Stomach (tissue), 19 donors: ENCODE measurements at places on chromosomes 5 and 9.

DNA sequence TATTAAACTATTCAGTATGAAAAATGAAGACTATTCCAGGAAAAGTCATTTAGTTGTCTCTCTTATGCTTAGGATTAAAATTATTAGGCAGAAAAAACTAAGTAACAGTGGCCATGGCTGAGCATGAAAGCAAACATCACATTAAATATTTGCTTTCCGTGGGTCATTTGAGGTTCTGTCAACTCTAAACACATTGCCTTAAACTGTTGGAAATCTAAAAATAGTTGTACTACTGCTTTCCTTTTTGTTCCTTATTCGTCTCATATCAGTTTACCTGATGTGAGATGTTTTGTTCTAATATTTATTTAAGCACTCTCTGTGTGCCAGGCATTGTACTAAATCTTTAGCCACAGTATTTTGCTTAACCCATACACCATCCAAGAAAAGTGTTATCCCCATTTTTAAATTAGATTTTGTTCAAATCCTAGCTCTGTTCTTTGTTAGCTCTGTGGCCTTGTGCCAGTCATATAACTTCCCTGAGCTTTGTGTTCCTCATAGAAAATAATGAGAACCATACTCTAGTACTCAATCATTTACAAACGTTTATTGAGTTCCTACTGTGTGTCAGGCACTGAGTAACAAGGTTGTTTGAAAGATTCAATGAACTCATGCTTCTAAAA, 18.7 kb upstream of the ZNF608 start:
- peak; percentile 48 for DNase-seq
- no peak overlapping the region for H3K4me3 ChIP-seq
- H3K27ac ChIP-seq = no peak overlapping the region
- H3K36me3 ChIP-seq = no peaks in the 10 kb centered on the region

DNA sequence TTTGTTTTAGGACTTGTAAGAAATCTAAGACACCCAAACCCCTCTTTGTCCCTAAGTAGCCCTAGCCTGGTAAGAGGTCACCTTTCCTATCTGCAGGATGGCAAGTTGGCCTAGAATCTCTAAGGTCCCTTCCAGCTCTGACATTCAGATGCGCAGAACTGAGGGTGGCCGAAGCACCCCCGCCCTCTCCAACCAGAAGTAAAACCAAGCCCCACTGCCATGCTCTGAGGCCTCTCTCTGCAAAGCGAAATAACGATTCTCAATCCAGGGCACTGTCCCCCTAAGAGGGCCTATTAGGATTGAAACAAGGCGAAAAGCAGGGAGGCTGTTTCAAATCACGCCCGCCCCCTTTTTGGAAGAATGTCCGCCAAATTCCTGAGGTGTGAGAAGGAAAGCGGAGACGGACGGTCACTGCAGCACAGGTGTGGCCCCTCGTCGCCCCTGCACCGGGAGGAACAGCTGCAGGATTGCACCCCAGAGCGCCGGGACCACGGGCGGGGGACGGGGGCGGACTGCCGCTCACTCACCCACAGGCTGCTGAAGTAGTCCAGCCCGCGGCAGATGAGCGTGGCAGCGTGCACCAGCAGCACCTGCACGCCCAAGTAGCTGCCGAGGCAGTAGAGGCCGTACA, 824 bp downstream of the TMEM245 start:
- H3K36me3 ChIP-seq = no peaks in the 10 kb centered on the region
- peak overlapping the region; percentile 93 for H3K27ac ChIP-seq
- no peak for DNase-seq
- peak overlapping the region; percentile 91 for H3K4me3 ChIP-seq
- H3K4me1 ChIP-seq = peaks cover 59% of the 10 kb centered on the region

DNA sequence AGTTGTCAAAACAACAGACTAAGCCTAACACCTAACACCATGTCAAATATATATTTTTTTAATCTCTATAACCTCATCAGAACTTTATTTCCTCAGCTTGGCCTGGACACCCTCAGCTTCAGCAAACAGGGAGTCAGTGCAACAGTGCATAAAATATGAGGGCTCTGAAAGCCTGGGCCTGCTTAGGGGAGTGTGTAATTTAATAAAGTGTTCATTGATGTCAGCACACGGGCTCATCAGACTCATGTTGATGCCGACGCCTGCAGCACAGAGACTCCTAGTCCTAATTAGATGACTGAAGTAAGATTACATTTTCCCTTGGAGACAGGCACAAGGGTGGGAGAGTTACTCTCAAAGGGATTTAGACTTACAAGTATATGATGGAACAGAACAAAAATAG, 37.8 kb downstream of the CDH10 start:
- H3K4me3 ChIP-seq = no peak overlapping the region
- H3K36me3 ChIP-seq = no peaks in the 10 kb centered on the region
- no peak overlapping the region for H3K27ac ChIP-seq
- DNase-seq = no peak
- no peaks in the 10 kb centered on the region for H3K4me1 ChIP-seq

DNA sequence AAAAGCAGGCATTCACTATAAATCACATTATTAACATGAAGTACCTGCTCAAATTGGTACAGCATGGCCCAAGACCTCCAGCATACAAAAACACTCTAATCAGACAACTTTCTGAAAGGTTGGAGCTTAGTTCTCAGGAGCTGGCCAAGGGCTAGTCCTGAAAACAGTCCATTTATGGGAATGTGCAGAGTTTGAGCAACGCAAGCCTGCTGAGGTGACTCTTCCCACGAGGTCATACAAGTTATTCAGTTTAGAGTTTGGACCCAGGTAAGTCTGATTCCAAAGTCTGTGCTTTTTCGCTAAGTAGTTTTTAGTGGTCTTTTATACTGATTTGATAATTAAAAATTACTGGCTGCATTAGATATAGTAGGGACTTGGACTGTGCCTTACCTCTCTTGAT, 52.6 kb downstream of the AP3S1 start:
- no peaks in the 10 kb centered on the region for H3K27me3 ChIP-seq
- DNase-seq = no peak
- H3K27ac ChIP-seq = no peak overlapping the region

DNA sequence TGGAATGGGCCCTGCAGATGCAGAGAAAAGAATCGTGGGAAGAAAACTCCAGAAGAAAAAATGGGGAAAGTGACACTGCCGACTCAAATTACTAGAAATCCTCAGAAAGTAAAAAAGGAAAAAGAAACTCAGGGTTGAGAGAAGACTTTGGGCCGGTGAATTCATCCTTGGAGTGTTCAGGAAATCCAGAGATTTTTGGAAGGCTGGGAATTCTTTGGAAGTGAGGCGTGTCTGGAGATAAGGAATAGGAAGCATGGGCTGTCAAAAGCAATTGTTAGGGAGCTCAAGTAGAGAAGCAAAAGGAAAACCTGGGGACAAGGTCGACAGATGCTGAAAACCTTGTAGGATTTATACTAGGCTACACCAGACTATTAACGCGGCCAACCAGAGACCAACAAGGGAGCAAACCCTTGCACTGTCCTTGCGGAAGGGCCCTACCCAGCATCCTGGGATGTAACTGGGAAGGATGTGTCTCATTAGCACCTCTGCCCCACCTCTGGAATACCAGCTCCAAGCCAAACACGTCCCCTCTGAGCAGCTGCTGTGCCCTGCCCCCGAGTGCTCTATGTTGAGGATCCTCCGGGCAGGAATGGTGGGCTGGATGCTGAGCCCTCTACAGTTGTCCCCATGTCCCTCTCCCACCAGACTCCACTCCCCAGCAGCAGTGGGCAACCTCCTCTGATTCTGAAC, 11.6 kb downstream of the DAB2IP start:
- no peak overlapping the region for H3K4me3 ChIP-seq
- peak overlapping the region; percentile 32 for H3K27ac ChIP-seq
- H3K36me3 ChIP-seq = no peaks in the 10 kb centered on the region

DNA sequence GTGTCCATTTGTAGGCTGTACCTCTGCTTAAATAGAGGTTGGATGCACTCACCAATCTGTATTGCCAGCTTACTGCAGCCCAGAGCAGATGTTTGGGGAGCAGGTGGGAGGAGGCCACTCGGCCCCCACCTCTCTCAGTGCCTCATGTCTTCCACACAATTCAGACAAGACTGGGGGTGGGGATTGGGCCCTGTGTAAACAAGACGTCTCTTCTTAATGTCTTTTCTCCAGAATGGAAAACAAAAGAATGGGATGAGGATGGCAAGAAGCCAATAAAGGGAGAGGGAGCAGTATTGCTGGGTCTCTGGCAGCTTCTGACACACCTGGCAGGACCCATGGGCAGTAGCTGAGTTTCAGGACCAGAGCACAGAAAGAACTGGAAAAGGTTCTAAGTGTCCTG, 64.9 kb downstream of the SIL1 start:
- no peaks in the 10 kb centered on the region for H3K36me3 ChIP-seq
- DNase-seq = peak; percentile 20
- no peak overlapping the region for H3K27ac ChIP-seq
- H3K27me3 ChIP-seq = no peaks in the 10 kb centered on the region

DNA sequence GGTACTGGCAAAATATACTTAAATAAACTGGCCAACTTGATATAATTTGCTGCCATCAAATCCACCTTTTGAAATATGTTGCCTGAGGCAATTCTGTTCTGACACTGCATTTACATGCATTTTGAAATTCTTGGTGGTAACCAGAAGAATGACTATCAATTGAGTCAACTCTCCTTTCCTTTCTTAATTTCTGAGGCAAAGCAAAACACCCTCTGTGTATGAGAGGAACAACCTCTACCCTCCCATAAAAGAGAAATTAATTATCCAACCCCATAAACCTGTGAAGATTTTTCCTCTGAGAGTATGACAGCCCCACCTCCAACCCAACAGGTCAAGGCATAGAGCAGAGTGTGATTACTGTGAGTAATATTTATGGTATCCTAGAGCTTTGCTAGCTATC, 286.8 kb downstream of the NR2F1-AS1 start:
- no peaks in the 10 kb centered on the region for H3K36me3 ChIP-seq
- no peak overlapping the region for H3K27ac ChIP-seq
- no peak for DNase-seq
- no peaks in the 10 kb centered on the region for H3K4me1 ChIP-seq

DNA sequence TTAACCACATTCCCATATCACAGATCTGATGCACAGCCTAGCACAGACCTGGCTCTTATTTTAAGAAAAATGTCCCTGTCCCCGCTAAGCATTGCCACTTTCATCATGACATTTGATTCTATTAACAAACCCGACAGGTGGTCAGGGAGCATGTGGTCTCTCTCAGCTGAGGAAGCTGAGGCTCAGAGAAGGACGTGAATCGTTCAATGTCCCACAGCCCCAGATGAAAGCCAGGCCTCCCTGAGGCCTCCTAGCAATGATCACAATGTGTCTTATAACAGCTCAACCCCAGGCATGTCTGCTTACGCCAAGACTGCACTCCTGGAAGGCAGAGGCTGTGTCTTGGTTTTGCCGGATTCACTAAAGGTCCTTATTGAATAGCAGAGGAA, 10.4 kb upstream of the CRB2 start:
- H3K4me1 ChIP-seq = peaks cover 10% of the 10 kb centered on the region
- peaks cover 10% of the 10 kb centered on the region for H3K27me3 ChIP-seq
- no peaks in the 10 kb centered on the region for H3K36me3 ChIP-seq
- peak; percentile 66 for DNase-seq
- no peak overlapping the region for H3K4me3 ChIP-seq
- H3K27ac ChIP-seq = no peak overlapping the region

GRCh38 chr5:17190242-17190778, 27.1 kb upstream of the BASP1 start:
- H3K27ac ChIP-seq = peak overlapping the region; percentile 18
- no peak overlapping the region for H3K4me3 ChIP-seq
- H3K4me1 ChIP-seq = peaks cover 33% of the 10 kb centered on the region
- H3K36me3 ChIP-seq = no peaks in the 10 kb centered on the region

DNA sequence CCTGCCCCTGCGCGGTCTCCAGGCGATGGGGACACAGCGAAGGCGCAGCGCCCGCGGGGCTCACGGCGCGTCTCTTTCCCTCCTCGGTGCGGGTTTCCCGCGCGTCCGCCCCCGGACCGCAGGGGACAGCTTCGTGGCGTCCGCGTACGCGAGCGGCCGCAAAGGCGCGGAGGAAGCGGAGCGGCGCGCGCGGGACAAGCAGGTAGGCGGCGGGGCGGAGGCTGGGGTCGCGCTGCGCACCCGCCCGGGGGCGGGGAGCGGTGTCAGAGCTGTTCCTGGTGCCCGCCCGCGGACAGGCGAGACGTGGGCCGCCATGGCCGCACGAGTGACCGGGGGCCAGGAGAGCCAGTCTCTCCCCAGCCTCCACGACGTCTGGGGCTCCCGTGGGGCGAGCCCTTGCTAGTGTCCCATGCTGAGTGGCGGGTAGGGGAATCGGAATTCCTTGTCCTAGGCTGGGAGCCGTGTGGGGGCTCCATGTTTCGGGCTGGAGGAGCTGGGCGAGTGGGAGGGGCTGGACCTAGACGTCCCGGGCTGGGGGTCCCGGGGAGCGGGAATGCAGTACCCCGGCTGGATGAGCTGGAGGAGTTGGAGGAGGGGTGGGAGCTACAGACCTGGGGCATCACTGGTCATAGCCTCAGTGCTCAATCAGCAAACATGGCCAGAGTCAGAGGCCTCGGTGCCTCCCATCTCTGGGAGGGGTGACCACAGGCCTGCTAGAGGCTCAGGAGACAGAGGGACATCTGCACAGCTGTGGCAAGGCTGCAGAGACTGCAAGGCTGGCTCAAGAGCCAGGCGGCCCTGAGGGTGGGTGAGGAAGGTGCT, 968 bp downstream of the NKD2 start:
- peak overlapping the region; percentile 54 for H3K4me3 ChIP-seq
- DNase-seq = no peak
- no peak overlapping the region for H3K27ac ChIP-seq

DNA sequence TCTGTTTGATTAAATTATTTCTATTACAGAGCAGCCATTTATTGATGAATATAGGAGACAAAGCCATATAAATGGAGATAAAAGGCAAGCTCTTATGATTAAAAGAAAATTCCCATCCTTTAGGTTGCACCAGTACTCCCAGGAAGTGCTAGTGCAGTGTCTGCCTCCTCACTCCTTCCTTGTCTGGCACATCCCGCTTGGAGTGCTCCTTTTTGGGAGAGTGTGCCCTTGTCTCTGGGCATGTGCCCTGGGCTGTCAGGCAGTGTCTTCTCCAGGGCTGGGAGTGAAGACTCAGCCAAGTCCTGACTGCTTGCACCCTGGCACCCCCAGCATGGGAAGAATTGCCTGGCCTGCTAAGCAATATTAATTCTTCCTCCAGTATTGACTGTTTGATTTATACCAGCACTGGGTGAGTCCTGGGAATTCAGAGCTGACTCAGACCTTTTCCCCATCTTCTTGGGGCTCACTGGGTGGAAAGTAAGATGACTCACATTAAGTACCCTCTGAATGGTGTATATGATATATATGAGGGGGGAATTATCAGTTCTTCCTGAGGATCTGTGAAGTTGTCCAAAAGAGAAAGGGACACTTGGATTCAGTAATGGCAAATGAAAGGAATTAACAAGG, 62.1 kb downstream of the ZSWIM6 start:
- H3K4me1 ChIP-seq = peaks cover 4% of the 10 kb centered on the region
- H3K27ac ChIP-seq = no peak overlapping the region
- H3K36me3 ChIP-seq = peaks cover 4% of the 10 kb centered on the region
- no peak overlapping the region for H3K4me3 ChIP-seq

GRCh38 chr9:132969783-132970182, 8.7 kb upstream of the GFI1B start:
- no peak overlapping the region for H3K4me3 ChIP-seq
- DNase-seq = no peak
- H3K27me3 ChIP-seq = peaks cover 7% of the 10 kb centered on the region
- no peaks in the 10 kb centered on the region for H3K36me3 ChIP-seq
